Calu3 (cell line): ENCODE measurements at places on chromosomes 1 and 21. TPM values are rescaled to one million over a fixed set of nuclear protein-coding genes. Genes with fewer than 3 reads are reported as not detected.

Gene CCDC17
- total RNA-seq, result 4.7 and 8.3 TPM in 2 replicates

Gene CDC42BPA
- total RNA-seq, result 48.6 and 49.5 TPM in 2 replicates

Gene AMY1C
- total RNA-seq, result not detected in 2 replicates

Gene LEFTY2
- total RNA-seq, result not detected in 2 replicates

GRCh38 chr1:247111700-247112478 is 7.7 kb upstream of the ZNF669 start:
- DNase-seq, result peak; percentile 67

DNA sequence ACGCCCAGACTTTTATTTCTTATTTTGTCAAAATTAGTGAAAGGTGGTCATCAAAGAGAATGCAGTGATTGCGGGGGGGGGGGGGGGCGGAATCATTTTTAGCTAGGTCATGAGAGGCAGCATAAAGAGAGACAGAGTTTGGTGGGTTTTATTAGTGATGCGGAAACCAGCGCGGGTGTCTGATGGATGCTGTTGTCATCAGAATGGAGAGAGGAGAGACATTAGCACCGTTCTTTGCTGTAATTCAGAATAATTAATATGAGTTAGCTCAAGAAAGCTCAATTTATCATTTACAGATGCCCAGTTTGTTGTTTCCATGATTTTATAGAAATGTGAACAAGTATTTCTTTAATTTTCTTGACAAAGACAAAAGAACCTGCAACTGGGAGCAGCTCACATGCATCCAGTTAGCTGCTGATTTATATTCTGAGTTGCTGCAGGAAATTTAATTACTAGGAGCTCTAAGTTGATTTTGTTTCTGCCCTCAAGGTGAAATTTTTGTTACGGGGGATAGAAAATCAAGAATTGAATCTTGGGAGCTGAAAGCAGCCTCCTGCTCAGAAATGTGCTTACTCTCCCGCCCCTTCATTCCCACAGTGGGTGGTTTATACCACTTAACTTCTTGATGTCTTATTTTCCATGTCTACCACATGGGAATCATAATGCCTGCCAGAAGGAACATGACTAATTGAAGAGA is 133.4 kb upstream of the MAP1LC3C start:
- DNase-seq, result no peak

DNA sequence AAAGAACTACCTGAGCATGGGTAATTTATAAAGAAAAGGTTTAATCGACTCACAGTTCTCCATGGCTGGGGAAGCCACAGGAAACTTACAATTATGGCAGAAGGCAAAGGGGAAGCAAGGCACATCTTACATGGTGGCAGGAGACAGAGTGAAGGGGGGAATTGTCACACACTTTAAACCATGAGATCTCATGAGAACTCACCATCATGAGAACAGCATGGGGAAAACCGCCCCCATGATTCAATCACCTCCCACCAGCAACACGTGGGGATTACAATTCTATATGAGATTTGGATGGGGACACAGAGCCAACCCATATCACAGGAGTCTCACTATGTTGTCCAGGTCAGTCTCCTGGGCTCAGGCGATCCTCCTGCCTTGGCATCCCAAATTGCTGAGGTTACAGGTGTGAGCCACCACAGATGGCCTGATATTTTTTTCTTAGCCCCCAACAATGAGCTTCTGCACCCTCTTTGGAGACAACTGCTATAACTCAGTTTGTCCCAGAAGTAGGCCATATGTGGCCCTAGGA is 22.5 kb upstream of the MORC3 start:
- no peak for DNase-seq

GRCh38 chr1:229065613-229066012 is 205.3 kb upstream of the RAB4A start:
- no peak for DNase-seq

GRCh38 chr1:198636391-198636790 is 2.4 kb upstream of the PTPRC start:
- DNase-seq, result no peak

DNA sequence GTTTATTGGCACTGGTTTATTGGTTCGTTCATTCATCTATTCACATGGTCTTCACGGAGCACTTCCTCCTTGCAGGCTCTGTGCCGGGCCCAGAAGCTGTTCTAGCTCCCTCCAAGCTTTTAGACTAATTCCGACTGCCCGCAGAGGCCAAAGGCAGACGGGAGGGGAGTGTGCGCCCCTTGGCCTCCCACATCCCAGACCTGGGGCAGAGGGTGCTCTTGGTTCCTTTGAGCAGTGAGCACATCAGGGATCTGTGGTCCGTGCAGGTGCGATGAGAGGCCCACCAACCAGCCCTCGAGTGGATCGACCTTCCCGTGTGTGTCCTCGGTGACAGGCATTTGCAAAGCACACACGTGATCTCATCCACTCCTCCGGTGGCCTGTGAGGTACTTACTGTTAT is 38.7 kb upstream of the TNFRSF1B start:
- no peak for DNase-seq

GRCh38 chr1:31762726-31763670 is 1.1 kb downstream of the ADGRB2 start:
- DNase-seq, result peak; percentile 92

GRCh38 chr1:63698001-63698838 is 75.6 kb upstream of the ROR1 start:
- peak; percentile 51 for DNase-seq

GRCh38 chr1:1958071-1958541 is 39.0 kb upstream of the TMEM52 start:
- no peak for DNase-seq

DNA sequence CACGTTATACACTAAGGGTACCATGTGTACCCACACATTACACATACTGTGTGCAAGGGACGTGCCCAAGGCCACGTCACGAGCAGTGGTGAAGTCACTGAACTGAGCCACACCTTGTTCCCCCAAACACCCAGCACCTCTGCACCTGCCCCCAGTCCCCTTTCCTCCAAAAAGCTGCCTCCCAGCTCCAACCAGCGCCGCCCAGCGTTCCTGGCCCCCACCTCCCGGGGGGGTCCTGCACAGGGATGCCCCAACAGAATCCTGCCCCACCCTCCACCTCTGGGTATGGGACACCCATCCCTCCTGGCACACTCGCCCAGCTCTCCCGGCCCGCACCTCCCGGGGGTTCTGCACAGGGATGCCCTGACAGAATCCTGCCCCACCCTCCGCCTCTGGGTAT is 54.1 kb downstream of the CHD5 start:
- no peak for DNase-seq

DNA sequence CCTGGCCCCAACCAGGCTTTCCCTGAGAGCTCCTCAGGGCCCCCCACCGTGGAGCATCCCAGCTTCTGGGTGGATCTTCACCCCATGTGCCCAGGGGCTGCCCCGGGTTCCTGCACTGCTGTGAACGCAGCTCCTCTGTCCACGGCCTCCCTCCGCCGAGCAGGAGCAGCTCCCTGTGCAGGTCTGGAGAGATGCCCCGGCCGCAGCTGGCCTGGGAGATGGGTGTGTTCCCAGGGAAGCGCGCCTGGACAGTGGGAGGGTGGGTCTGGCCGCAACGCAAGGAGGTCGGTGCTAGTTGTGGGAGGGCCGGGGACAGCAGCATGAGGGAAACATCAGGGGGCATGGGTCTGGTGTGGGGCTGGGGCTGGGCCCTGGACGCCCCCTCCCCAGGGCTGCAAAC is 71.3 kb downstream of the MORN1 start:
- no peak for DNase-seq

DNA sequence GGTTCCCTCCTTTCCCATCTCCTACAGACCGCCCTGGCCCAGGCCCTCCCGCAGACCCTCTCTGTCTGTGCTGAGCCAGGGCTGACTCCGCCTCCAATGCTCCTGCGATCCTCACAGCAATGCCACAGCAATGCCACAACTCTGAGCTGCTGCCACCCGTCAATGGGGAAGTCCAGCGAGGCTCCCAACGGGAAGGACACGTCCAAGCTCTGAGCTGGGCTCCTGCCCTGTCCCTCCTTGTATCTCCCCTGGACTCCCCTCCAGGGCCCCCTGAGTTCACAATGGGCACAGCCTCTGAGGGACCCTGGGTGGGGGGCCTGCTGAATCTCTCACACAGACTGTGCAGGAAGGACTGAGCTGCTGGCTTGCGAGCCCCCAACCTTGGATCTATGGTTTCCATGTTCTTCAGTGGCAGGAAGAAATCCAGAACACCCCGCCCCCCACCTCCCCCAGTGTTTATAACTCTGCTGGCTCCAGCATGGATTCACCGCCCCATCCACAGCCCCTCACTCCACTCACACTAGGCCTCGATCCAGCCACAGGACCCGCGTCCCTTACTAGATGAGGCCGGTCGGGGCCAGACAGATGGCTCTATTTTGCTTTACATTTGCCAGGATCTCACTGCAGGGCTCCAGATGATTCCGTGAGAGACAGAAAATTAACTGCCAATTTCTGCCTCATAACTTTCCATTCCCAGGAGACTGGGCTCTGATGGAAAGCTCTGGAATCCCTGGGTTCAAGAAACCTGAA is 338.0 kb downstream of the MATN1 start:
- DNase-seq, result no peak

GRCh38 chr21:38413958-38414548 is 84.2 kb downstream of the ERG start:
- no peak for DNase-seq

GRCh38 chr1:156880473-156880872 is 13.0 kb upstream of the PEAR1 start:
- DNase-seq, result no peak

- no peak for DNase-seq
Measured at GRCh38 chr1:94741510-94741909, 78.6 kb upstream of the SLC44A3 start.

DNA sequence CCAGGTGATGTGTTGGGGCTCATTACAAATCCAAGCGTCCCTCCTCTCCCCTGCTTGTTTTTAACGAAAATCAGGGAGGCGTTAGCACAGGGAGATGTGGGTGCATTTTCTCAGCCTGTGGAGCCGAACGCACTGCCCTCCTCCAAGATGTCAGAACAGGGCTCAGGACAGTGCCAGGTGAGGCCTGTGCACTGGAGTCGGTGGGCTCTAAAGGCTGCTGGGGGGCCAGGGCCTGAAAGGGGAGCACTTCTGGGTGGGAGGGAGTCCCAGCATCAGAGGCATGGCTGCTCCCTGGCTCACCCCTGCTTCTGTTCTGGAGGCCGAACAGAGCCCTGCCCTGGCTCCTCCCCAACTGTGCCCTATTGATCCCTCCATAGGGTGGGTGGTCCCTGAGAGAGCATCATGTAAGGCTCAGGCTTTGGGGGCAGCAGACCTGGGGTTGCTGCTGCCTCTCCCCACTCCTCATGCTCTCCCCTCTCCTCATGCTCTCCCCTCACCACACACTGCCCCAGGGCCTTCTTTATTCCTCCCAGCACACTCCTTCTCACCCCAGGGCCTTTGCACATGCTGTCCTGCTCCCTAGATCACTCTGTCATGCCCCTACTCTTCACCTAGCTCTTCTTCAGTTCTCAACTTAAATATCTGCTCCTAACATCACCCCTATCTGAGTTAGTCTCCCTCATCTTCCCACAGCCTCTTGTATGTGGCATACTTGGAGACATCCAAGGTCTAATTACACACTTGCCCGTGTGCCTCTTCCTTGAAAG is 725.2 kb downstream of the PTPRU start:
- no peak for DNase-seq

DNA sequence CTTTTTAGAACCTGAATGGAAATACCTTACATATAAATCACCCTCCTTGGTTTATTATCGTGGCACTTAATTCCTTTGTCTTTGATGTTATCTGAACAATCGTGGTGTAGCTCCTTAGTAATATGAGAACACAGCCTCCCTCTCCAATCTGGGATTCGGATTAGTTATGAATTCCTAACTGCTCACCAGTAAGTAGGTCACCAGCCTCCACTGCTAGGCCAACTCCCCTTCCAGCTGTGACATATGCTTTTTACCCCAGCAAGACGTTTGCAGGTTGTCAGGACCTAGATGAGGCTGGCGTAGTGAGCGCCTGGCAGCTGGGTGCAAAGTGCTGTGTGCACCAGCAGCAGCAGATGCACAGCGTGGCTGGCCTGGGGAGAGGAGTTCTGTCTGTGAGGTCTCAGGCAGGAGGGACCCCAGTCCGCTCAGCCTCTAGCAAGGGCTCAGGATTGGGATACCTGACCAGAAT is 38.2 kb downstream of the NTPCR start:
- no peak for DNase-seq

DNA sequence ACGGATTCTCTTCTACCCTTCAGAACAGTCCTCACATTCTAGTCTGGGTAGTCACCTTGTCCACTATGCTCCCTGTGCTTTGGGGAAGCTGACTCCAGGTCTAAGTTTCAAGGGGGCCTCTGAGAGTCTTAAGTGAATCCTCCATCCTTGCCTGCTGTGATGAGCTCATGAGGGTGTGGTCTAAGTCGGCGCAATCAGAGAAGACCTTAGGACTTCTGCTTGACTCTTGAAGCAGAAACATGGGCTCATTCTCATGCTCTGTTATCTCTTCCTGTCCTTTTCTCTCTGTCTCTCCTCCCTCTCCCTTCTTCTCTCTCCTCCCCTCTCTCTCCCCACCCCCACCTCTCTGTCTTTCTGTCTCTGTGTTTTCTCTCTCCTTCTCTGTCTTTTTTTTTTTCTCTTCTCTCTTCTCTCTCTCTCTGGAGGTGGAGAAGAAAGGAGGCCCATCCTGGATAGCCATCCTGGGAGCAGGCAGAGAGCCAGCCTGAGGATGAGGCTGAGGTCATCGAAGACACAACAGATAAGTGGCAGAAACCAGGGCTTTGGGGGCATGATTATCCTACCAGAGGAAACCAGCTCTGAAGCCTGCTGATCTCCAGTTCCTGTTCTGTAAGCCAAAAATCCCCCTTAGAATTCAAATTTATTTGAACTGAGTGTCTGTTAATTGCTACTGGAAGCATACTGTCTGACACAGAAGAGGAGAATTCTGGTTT is 245.6 kb downstream of the SIPA1L2 start:
- DNase-seq, result no peak

- DNase-seq, result no peak
Measured at GRCh38 chr1:167013108-167013929, 24.2 kb downstream of the MAEL start.

DNA sequence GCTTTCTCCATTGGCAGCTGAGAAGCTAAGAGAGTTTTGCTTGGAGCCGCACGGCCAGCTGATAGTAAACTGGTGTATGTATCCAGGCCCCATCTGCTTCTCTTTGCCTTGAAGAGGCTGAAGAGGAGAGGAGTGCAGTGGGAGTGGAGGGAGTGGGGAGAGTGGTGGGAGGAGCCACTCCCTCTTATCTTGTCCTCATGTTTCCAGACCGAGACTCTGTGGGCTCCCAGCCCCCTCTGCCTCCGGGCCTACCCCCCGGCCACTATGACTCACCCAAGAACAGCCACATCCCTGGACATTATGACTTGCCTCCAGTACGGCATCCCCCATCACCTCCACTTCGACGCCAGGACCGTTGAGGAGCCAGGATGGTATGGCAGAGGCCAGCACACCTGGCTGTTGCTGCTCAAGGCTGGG is 6.0 kb upstream of the LRRC71 start:
- DNase-seq, result no peak
